NCI-H1417 treated with DMSO at 0.1 percent for 48 hours (cell line): ENCODE measurements at places on chromosomes 5 and 9.

- DNase-seq, result no peak
Measured at GRCh38 chr5:35776757-35777156, 79.9 kb upstream of the IL7R start.

- no peak for DNase-seq
Measured at GRCh38 chr5:637581-638450, 25.7 kb downstream of the CEP72 start.

DNA sequence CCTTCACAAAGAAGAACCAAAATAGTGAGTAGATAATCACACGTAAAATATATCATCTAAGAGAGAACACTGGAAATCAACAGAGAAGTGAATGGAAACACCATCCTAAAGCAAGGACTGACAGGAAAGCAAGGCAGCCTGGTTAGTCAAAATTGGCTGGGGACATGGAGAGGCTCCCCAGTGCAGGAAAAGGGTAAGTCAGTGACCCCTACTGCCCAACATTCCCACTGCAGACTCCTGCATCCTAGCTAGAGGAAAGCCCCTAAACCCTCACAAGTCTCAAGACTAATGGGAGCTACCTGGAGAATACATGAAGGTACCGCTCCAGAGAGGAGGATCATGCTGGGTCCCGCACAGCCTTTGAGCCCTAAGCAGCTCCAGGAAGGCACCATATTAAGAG, 60.1 kb downstream of the ZDHHC21 start:
- no peak for DNase-seq

DNA sequence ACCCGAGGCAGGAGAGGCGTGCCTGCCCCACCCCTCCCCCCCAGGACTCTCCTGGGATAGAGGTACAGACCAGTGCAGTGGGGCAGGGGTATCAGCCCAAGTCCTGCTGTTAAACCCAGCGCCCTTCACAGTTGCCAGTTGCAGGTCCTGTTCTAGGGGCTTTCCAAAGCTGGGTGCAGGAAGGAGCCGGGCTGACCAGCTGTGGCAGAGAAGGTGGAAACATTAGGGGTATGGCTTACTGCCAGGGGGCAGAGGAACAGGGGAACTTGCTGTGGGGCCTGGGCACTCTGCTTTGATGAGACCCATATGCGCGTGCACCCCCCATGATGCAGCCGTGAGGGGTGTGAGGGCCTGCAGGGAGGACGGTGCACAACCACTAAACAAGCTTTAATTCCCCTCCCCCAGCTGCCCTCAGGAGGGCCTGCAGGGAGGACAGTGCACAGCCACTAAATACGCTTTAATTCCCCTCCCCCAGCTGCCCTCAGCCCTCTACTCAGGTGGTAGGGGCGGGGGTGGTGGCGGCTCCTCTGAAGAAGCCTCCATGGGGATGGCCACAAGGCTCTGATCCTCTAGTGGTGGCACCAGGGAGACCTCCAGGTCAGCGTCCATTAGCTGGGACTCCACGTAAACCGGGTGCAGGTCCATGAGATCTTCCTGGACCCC, 766 bp upstream of the LRRC26 start:
- no peak for DNase-seq

GRCh38 chr5:172617817-172618216, 23.2 kb upstream of the NEURL1B start:
- DNase-seq, result no peak

DNA sequence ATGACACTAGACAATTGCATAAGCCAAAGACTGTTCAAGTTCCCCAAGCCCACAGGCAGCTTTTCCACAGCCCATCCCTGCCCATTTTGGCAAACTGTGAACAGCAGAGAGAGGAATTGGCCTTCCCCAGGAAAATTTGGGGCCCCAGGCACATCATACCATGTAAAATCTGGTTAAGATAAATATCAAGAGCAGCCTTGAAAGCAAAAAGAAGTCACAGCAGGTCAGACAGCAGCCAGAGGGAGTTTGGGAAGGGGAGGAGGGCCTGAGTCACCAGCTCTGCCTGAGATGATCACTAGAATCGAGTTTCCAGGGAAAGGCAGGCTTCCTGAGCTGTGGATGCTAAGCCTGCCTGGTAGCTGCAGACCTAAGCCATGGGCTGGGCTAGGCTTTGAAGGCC, 179.2 kb downstream of the RFK start:
- DNase-seq, result no peak

DNA sequence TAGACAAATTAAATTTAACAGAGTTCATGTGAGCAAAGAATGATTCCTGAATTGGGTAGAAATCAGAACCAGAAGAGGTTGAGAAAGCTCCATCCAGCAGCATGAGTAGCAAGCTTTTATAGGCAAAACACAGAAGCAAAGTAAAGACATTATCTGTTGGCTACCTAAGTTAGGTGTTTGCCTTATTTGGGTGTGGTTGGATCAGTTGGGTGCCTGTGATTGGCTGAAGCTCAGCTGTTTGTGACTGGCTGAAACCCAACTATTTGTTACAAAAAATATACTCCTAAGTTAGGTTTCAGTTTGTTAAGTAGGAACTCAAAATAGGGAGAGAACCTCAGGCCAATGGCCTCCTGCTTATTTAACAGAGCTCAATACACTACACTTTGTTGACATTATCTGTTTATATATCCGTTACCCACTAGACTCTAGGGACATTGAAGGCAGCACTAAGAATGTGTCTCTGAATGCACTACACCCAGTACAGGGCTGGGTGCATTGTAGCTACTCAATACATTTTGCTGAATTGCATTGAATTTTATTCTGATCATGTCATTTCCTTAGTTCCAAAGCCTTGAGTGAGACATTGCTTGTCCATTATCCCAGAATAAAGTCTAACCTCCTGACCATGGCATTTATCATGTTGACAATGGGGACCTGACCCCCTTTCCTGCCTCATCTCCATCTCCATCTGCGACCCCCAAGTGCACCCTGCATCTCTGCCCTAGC, 98.7 kb downstream of the CCDC192 start:
- no peak for DNase-seq

DNA sequence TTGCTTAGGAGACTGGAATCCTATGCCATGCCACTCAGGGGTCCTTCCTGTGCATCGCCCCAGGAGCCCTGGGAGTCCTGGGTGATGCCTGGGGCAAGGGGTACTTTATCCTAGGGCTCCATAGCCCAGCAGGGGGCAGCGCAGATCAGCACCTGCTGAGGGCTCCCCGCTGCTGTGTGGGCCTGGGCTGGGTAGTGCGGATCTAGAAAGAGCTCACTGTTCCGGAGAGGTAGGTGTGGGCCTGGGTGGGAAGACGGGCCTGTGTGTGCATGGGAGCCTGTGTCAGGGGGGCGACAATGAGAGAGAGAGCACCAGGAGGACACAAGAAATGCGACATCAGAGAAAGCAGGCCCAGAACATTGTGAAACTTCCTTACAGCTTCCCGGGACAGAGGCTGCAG, 11.4 kb upstream of the DAB2IP start:
- no peak for DNase-seq

DNA sequence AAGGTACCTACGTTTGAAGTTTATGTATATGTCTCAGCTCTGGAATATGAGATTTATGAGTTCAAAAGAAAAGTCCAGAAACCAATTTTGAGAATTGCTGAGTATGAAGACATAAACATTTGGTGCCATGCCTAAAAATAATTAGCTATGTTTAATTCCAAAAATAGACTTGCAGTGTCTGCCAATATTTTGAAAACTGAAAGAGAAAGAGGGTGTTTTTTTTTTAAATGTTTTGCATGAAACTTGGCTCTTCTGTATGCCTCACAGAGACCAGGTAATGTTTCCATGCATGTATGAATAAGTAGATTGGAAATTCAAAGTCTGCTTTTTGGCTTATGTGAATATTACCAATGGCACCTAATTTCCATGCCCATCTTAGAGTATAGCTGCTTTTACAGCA, 634.4 kb upstream of the C9orf72 start:
- DNase-seq, result no peak

GRCh38 chr5:158468444-158468843, 609.5 kb upstream of the CLINT1 start:
- DNase-seq, result no peak

- no peak for DNase-seq
Measured at GRCh38 chr5:24855485-24855884, 210.7 kb upstream of the CDH10 start.

DNA sequence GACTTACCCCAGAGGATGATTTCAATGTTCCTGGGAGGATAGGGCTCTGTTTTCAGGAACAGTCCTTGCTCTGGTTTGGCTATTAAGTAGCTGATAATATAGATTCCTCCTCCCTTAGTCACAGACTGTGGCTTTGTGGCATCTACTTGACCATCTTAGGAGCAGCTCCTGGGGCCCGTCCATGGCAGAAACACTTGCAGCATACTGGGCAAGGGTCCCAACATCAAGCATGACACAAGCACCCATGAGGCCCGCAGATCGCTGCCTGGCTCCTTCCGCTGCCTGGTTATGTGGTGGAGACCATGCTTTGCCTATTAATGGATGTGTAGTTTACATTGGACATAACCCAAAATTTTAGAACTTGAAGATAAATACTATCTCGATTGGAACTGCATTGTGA, 170.1 kb downstream of the ICE1 start:
- DNase-seq, result no peak
